KBM-7 (cell line): ENCODE measurements at places on chromosomes 3 and 15.
A peak's percentile ranks its signal among the peaks of the same experiment; 100 is the strongest.

DNA sequence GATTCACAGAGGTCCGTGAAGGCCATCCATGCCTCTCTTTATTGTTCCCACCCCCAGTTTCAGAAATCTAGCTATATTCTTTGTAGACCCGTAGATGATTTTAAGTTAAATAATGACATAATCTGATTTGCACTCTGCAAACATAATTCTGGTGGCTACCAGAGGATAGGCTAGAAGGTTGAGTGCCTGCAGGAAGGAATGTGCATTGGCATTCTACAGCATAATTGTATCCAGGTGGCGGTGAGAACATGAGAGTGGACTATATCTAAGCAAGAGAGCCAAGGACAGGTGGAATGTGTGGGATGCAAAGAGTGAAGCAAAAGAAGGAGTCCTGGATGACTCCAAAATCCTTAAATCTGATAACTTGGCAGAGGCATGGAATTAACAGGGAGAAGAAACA, 298.5 kb upstream of the MME start:
- no peak for DNase-seq

- no peak for DNase-seq
These were observed 60.8 kb downstream of the GREM1 start for GRCh38 chr15:32778391-32779176.

GRCh38 chr3:185960522-185961288, 22.9 kb upstream of the TRA2B start:
- no peak for DNase-seq

- peak; percentile 93 for DNase-seq
These were observed 148.4 kb downstream of the TNIK start for GRCh38 chr3:171311784-171312183.
